ENCODE measurements at places on chromosomes 11 and 22.
A peak's percentile ranks its signal among the peaks of the same experiment; 100 is the strongest.

- peak; percentile 76 for DNase-seq
Measured at GRCh38 chr11:19200410-19201201, 1.2 kb downstream of the CSRP3 start.

GRCh38 chr11:124699547-124699946 is 25.8 kb downstream of the SPA17 start:
- no peak for DNase-seq

- DNase-seq, result peak; percentile 51
Measured at GRCh38 chr11:117610045-117610444, 187.0 kb downstream of the DSCAML1 start.

DNA sequence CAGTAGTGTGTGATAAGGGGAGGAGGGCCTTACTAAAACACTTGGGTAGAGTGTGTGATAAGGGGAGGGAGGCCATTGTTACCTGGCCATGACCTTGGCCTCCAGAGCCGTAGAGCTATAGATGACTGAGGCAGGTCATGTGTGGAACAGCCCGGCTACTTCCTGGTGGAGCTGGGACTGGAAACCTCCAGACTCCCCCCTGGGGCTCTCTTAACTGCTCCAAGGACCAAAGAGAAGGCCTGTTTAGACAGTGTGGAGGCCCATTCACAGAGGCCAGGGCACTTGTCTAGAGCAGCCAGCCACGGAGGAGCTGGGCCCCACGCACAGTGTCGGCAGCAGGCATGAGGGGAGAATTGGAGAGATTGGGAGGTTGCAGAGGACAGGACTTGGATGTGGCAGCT is 12.5 kb upstream of the MICALL1 start:
- DNase-seq, result no peak

DNA sequence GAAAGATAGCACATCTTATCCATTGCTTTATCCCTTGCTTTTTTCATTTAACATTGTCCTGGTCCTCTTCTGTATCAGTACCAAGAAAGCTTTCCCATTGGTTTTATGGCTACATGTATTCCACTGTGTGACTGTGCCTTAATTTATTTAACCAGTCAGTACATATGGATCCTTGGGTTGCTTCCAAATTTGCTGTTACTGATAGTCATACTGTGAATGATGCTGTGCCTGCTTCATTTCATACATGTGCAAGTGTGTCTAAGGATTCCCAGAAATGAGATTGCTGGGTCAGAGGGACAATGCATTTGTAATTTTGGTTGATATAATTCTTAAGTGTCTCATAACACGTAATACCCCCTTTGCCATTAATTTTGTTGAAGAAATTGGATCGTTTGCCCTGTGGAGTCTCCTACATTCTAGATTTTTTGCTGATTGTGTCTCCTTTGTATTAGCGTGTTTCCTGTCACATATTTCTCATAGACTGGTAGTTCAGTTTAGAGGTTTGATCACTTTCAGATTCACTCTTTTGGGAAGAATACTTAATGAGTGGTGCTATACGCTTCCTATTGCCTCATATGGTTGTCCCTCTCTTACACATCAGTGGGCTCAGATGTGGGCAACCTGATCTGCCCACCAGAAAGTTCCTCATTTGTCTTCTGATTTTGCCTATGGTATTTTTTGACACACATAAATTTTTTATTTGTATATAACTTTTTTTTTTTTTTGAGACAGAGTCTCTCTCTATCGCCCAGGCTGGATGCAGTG is 35.3 kb downstream of the MYBPC3 start:
- no peak for DNase-seq

DNA sequence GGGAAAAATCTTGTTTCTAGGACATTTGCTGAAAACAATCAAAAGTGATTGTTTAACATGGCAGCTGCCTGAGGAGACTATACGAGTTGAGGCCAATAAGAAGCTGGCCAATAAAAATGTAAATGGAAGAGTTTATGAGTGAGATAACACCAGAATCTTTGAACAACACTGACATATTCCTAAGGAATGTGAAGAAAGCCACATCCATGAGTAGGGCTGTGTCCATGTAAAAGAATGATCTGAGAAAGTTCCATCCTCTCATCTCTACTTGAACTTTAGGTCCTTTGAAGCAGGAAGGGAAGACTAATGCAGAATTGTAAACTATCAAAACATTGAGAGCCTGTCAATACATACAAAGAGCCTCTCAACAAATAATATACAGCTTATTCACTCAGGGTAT is 6.9 kb upstream of the CHORDC1 start:
- peak; percentile 51 for DNase-seq

DNA sequence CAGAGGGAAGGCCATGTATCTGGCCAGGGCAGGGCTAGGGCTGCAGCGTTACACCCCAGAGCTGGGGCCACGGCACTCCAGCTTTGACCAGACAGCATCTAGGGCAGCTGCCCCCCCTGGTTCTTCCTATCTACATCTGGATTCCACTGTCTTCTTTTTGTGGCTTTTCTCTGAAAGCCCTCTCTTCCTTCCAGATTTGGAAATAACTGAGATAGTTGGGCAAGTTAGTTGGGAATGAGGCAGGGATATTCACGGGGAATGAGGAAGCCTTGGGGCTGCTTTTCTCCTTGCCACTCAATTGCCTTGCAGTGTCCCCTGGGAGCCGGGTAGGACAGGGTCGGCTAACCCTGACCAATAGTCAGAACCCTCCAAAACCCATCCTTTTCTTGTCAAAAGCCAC is 26.8 kb downstream of the CLMP start:
- DNase-seq, result no peak

DNA sequence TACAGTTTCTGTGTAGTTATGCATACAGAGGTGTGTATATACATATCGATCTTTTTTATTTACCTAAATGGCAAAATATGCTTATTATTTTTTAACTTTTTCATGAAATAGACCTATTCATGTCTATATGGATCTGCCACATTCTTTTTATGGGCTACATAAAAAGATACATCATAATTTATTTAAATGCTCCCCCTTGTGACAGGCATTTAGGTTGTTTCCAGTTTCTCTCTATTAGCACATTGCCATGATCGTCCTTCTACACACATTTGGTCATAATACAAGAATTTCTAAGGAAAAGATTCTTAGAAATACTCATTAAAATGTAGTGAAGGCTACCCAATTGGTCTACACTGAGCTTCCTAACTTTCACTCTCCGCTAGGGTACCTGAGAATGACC is 1067.4 kb downstream of the OPCML start:
- DNase-seq, result no peak

DNA sequence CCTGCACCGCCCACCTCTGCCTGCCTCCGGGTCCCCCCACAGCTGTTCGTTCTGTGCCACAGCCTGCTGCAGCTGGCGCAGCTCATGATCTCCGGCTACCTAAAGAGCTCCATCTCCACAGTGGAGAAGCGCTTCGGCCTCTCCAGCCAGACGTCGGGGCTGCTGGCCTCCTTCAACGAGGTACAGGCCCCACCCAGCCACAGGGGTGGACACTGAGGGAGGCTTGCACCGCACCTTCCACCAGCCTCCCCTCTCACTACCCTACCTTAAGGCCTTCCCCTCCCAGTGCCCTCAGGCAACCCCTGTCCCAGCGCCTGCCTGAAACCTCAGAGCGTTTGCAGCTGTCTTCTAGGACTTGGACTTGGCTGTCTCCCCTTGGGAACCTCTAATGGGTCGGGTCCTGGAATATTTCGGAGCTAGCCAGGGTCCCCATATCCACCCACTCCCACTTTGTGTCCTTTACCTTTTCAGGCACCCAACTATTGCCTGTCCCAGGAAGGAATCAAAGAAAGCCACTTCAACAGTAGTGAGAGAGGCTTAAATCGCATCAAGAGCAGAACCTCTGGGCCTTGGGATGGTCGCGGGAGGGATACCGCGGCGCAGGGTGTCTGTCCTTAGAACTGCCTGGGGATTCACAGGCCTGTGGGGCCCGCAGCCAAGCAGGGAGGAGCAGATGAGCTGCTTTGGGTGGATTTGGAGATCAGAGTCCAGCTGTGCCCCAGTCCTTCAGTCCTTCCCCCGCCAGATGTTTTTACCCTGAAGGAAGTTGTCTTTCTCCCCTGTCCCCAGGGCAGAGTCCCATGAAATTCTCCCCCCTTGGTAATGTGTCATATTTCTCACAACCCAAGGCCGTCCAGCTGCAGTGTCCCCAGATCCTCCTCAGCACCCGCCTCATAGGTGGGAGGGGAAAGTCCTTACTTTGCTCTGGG is 13.3 kb downstream of the SLCO2B1 start:
- DNase-seq, result no peak

DNA sequence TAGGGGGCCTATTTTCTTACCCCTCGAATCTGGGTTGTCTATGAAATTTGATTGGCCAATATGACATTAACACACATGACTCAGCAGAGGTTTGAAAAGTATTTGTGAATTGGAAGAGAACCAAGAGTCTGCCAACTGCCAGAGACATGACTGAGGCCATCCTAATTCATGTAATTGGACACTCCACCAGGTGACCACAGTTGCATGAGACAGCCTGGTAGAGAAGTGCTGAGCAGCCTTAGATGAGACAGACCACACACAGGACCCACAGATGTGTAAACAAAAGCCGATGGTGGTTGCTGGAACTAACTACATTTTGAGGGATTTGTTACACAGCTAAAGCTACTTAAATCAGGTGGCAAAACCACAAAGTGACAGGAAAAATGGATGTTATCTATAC is 855 bp upstream of the MS4A5 start:
- no peak for DNase-seq

DNA sequence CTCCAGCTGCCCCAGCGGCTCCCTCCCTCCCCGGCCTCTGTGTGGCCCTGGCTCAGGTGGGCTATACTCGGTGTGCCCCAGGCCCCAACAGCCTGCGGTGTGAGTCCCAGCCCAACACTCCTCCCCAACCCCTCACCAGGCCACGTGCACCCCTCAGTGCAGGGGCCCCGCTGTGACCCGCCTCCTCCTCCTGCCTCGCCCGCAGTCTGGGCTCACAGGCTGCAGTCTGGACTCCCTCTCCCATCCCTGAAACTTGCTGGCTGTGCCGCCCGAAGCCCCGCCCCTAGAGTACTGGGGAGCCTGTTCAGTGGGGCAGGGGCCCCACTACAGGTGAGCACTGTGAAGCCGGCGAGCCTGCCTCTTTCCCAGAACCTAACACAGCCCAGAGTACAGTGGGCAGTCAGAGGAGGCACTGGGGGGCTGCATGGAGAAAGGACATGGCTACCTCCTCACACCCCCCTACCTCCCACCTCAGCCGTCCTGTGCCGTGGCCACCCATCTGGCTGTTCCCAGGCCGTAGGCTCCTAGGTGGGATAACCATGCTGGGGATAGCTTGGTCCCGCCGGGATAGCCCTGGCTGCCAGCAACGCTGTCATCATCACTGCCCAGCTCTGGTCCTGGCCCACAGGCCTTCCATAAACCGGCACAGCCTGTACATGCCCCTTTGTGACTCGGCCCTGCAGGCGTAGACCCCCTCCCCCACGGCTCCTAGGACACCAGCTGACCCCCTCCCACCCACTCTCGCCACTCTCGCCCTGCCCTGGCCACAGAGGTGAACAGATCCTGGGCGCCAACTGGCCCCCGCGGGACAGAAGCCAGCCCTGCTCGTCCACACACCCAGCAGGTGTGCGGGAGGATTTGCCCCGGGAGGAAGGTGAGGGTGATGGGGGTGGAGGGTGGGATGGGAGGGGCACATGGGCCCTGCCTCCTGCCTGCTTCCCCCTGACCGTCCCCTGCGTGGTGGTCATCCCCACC is 29.7 kb downstream of the CELSR1 start:
- DNase-seq, result no peak

DNA sequence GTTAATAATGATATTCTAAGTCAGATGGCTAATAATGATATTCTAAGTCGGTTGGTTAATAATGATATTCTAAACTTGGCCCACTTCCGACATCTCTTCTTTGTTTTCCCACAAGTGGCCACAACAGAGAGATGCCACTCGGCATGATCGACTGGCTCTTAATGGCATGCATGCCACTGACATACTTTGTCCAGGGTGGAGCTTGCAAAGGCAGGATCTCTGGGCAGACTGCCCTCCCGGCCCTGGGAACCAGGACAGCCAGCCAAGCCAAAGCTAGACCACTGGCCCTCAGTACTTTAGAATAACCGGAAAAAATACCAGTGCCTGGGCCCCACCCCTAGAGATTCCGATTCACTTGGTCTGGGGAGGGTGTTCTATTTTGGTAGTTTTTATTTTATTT is 78.1 kb downstream of the KIAA1671 start:
- DNase-seq, result no peak

- DNase-seq, result peak; percentile 25
Measured at GRCh38 chr11:61516675-61517572, 8.4 kb downstream of the LRRC10B start.

DNA sequence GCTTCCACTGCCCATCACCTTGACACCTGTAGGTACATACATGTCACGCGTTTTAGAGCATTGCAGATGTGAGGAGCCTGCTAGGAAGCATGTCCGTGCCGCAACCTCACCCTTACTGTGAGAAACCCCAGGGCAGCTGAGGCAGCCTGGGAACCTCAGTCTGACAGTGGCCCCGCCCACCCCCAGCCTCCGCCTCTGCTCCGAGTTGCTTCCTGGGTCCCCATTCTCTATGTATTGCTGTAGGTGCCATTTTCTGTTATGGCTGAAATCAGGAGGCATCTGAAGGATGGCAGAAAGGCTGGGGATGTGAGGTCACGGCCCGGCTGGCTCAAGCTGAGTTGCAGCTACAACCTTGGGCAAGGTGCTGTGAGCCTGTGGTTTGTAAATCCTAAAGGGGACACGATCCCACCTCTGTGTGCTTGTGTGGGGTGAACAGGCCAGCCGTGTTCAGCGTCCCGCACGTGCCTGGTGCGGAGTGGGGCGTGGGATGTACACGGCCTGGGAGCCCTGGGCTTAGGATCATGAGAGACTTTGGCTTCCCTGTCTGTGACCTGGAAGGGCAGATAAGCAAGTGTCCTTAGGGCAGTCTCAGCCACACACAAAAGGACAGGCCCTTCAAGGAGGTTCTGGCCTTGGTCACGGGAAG is 102.7 kb downstream of the PHF21B start:
- no peak for DNase-seq

DNA sequence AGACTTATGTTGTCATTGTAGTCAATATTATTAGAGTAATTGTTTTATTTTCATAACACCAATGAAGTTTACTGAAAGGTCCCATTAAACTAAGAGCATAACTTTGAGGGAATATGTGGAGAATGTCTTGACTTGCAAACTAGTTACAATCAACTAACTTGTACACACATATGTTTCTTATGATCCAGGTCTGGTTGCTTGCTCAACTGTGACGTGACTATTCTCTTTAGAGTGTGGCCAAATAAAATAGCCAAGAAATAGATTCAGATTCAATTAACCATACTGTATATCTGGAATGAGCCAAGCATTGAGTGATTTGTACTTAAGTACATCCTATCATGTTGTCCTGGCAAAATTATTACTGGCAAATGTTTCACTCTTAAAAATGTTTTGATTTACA is 101.7 kb downstream of the METTL15 start:
- no peak for DNase-seq

DNA sequence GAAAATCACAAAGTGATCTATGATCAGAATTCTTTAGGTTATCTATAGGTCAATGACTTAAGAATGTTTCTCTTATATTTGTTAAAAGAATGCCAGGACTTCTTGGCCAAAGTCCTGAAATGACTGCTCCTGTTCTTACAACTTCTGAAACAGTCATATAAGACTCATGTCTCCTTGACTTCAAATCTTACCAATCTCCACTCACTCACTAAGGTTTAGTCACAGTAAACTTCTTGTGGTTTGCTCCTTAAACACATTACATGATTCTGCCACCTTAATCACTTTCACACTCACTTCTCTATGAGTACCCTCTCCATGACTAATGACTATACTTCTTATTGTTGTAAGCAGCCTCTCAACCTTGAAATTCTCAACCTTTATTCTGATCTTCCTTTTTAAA is 648.7 kb upstream of the CCDC179 start:
- peak; percentile 93 for DNase-seq

- peak; percentile 25 for DNase-seq
Measured at GRCh38 chr22:38429499-38430068, 25.4 kb downstream of the KCNJ4 start.

Data from fibroblast of lung (primary cell).